CD4-positive, alpha-beta T cell treated with Interleukin-1 beta for 1 hour (primary cell): ENCODE measurements at places on chromosomes 4 and X.

DNA sequence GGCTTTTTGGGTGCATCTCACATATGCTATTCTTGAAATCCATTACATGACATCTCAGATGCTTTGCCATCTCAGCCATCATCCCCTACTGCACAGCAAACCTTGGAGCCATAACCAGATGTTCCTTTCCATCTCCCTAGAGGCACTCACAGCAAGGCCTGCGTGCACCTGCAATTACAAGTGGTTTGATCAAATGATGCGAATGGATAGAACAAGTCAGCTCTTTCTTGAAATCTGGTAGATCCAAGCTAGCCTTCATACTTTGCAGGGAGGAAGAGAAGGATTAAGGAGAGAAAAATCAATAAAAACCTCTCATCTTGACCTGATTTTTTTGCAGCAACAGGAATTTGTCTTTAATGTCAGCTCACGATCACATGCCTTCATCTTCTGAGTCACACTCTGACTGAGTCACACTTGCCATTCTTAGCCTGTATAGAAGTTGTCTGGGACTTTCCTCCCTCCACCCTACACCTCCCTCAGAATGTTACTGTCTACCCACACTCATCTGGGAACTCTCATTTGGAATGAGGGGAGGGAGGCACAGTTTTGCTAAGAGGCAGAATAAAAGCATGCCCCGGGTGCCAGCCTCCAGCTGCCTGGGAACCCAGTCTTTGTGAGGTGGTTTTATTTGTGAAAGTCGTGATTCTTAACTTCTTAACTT lies 11.9 kb upstream of the TRIML1 start:
- no peak for DNase-seq

- DNase-seq: no peak
These were observed 94.3 kb downstream of the ANAPC10 start for GRCh38 chr4:145003675-145004074.

DNA sequence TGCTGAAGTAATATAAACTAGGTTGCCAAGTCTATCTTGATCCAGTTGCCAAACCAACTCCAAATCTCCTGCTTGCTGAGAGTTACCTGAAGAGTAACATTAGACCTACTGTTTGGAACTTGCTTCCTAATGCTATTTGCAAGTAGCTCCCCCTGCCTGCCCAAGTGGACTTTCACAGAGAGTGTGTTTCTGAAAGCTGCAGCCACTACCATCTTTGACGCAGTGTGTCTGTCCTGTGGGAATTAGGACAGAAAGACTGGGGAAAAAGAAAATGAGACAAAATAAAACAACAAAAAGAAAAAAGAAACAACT lies 195.0 kb upstream of the HS3ST1 start:
- no peak for DNase-seq

GRCh38 chrX:137566746-137567679 lies 1.1 kb downstream of the ZIC3 start:
- no peak for DNase-seq

- DNase-seq: no peak
These were observed 255.1 kb upstream of the LDB2 start for GRCh38 chr4:17153572-17153971.
